Activated T-cell treated with anti-CD3 and anti-CD28 coated beads, Interleukin-2, amount 50 U/mL, for 4 hours (primary cell): ENCODE measurements at places on chromosomes 3 and 15. TPM values are rescaled to one million over a fixed set of nuclear protein-coding genes. Genes with fewer than 3 reads are reported as not detected.

DNA sequence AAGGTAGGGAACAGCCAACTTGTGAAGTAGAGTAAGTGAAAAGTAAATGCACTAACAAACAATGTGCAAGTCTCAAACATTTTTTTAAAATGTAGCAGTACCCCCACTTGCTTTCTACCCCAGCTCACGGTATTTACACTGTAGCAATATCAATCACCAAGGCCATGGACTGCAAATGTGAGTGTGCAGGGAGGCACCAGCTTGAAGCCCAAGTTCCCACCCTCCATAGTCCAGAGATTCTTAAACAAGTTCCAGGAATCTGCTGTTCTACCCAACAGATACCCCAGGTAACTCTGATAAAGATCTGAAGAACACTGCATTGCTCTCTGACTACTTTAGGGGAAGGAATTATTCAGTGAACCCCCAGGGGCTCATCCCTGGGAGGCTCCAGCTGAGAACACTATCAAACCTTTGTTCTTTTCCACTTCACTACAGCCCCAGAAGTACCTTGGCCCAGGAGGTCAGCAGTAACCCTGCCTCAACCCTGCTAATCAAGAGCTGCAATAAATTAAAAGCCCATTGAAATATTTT is 86.1 kb downstream of the FOXP1 start:
- DNase-seq, result no peak

Gene NTRK3
- 0.18 TPM for total RNA-seq

Gene AHSG
- total RNA-seq, result 0.66 TPM

GRCh38 chr3:43922374-43922773 is 231.6 kb downstream of the ABHD5 start:
- DNase-seq, result no peak

- no peak for DNase-seq
These were observed 28.3 kb upstream of the HHATL start for GRCh38 chr3:42730706-42731420.

DNA sequence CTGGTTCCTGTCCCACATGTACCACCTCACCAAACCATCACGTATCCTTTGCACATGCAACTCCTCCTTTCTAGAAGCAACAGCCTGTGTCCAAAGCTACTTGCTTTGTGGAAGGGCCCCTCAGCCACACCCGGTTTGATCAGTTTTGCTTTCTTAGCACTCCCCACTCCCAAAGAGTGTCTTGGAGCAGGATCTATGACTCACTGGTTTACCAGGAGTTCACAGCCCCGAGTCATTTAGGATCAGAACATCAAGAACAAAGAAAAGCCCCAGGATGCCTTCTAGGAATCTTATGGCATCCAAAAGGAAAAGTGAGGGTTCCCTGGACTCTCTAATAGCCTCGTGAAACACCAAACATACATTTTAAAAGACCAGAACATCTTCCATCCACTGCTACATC is 50.7 kb upstream of the IGF1R start:
- no peak for DNase-seq

- no peak for DNase-seq
These were observed 294.0 kb upstream of the ATP10A start for GRCh38 chr15:26157081-26157480.

Gene KNG1
- total RNA-seq, result 0.28 TPM

- DNase-seq, result no peak
These were observed 215.5 kb downstream of the LRRC3B start for GRCh38 chr3:26838026-26838425.
